ENCODE measurements at places on chromosomes 1 and 21. TPM values are rescaled to one million over a fixed set of nuclear protein-coding genes. Genes with fewer than 3 reads are reported as not detected.

The LRRIQ3 gene
- 1.1 TPM for total RNA-seq

DNA sequence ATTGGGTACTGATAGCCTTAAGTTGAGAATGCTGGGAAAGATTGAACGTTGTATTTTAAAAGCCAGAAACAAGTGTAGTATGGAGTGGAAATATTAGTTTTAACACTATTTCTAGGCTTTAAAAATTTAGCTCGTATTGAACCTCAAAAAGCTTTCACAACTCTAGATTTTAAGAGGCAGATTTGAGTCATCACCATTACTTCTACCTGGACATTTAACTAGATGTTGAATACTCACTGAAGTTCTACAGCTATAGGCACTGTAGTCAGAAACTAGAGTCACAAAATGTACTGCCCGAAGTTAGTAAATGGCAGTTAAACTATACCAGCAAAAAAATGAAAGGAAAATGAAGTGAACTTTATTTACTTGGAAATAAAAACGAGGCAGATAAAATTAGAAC is 96.5 kb downstream of the NEK7 start:
- no peak for DNase-seq

GRCh38 chr1:210633636-210634035 is 304.9 kb downstream of the HHAT start:
- no peak for DNase-seq

The KCNJ15 gene
- total RNA-seq = not detected

The AMY2A gene
- not detected for total RNA-seq

The KRTAP19-3 gene
- total RNA-seq = not detected

The NRIP1 gene
- total RNA-seq = 25.2 TPM
